Tibial artery (tissue), 4 donors: ENCODE measurements at places on chromosomes 3 and 15.

GRCh38 chr3:69118555-69118954, 3.8 kb downstream of the LMOD3 start:
- DNase-seq, result no peak

DNA sequence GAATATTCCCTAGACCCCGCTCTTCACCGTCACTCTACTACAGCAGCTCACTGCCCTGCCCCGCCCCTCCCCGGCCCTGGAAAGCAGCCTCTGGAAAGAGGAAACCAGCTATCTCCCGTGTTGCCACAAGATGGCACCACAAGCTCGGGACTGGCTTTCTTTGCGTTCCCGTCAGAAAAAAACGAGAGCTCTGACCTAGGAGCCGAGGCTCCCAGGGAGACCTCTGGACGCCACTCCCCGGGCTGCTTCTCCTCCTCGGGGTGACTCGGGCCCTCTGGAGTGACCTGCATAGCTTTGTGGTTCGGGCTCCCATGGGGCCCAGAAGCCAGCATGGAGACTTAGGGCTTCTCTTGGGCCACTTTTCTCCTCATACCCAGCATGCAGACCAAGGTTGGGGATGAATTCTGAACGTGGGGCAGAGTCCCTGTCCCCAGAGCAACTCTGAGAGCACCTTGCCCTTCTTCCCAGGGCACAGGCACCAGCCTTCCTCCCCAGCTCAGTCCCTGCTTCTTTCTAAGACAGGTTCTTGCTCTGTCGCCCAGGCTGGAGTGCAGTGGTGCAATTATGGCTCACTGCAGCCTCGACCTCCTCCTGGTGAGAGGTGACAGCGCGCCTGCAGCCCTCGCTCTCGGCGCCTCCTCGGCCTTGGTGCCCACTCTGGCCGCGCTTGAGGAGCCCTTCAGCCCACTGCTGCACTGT, 19.0 kb downstream of the STOML1 start:
- peak; percentile 88 for DNase-seq

GRCh38 chr15:88710027-88710715, 71.4 kb downstream of the ISG20 start:
- peak; percentile 25 for DNase-seq

GRCh38 chr3:123467046-123467445, 18.2 kb upstream of the ADCY5 start:
- DNase-seq, result no peak

- DNase-seq, result no peak
Measured at GRCh38 chr3:64264501-64265109, 39.3 kb upstream of the PRICKLE2 start.

GRCh38 chr15:98916826-98917225, 90.8 kb downstream of the PGPEP1L start:
- DNase-seq, result no peak

DNA sequence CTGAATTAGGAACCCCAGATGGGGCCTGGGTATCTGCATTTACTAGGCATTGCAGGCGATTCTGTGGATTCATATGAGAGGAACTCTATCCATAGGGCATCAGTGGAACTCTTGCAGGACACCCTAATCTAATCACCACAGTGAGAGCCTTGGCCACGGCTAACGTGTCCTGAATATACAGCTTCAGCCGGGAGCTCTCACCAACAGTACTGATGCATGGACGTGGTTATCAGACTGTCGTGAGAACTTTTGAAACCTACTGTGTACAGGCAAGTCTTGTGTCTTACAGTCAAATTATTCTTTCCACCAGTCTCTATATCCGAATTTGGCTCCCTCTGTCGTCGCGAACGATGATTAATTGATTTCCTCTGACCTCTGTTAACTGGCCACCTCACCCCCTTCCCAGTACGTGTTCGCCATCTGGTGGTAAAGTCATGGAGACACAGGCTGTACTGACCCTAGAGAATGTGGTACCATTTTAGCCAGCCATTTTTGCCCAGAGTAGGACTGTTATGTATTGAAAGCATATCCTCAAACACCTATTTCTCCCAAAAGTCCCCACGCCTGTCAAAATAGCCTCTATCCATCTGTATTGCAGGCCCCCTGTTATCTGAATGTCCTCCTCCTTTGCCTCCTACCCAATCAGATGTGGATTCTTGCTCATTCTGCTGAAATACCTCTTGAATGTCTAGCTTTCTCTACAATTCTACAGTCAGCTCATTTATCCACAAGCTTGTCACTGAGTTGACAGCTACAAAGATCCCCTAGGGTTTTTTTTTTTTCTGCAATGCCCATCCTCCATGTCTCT, 39.7 kb downstream of the GLDN start:
- DNase-seq, result peak; percentile 80

- no peak for DNase-seq
Measured at GRCh38 chr3:98574132-98574531, 19.3 kb downstream of the CPOX start.
